Large intestine (tissue), 12 donors: ENCODE measurements at places on chromosomes 13 and 19.

DNA sequence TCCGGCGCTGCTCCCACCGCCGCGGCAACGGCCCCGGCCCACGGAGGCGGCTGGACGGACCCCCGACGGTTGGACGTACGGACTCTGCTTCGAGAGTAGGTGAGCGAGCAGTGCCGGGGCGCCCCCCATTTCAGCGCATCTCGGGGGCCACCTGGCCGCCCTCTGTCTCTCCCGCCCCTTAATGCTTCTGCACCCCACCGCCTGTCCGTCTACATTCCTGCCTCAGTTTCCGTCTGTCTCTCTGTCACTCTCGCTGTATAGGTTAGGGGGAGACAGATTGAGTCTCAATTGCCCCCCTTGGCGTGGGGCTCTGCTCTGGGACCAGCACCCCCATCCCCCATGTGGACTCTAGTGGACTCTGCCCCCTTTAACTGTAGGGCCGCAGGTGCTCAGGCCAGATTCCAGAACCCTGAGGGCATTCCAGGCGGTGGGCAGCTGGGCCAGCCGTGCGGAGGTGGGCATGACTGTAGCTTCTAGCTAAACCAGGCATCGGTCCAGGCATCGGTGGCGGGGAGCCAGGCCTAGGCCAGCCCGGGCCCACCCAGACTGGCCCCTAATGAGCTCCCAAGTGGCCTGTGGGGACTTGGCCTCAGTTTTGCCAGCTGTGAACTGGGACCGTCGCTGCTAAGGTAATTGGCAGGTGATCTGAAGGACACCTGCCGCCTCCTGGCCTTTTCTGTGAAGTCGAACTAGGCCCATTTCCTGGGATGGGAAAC is 373 bp downstream of the TNFAIP8L1 start:
- peak overlapping the region; percentile 63 for H3K27ac ChIP-seq
- peaks cover 35% of the 10 kb centered on the region for H3K4me1 ChIP-seq
- DNase-seq: no peak
- H3K27me3 ChIP-seq: peaks cover 14% of the 10 kb centered on the region
- no peaks in the 10 kb centered on the region for H3K36me3 ChIP-seq

GRCh38 chr13:85693889-85694511 is 105.2 kb downstream of the SLITRK6 start:
- H3K36me3 ChIP-seq: no peaks in the 10 kb centered on the region
- DNase-seq: no peak
- H3K27ac ChIP-seq: no peak overlapping the region
- H3K27me3 ChIP-seq: no peaks in the 10 kb centered on the region

DNA sequence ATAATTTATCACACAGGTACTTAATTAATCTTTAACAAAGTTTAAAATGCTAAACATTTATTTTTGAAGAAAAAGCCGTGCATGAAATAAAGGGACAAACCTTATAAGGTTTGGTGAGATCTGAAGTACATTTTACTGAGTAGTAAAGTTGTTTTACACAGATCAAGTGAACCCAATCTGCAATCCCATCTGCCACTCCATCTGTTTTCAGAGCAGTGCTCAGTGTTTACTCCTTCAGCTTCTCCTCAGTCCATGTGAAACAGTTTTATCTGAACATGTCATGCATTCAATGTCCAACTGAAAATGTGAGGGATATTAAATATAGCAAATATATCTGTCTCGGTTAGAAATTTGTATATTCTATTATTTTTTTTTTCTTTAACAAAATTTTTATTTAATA is 166.8 kb downstream of the MAB21L1 start:
- no peaks in the 10 kb centered on the region for H3K4me1 ChIP-seq
- H3K27me3 ChIP-seq: no peaks in the 10 kb centered on the region
- H3K27ac ChIP-seq: no peak overlapping the region
- DNase-seq: no peak
- no peaks in the 10 kb centered on the region for H3K36me3 ChIP-seq

DNA sequence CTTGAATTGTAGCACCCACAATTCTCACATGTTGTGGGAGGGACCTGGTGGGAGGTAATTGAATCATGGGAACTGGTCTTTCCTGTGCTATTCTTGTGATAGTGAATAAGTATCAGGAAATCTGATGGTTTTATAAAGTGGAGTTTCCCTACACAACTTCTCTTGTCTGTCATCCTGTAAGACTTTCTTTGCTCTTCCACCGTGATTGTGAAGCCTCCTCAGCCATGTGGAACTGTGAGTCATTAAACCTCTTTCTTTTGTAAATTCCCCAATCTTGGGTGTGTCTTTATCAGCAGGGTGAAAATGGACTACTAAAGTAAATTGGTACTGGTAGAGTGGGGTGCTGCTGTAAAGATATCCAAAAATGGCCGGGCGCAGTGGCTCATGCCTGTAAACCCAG is 215.6 kb downstream of the LIG4 start:
- no peak overlapping the region for H3K4me3 ChIP-seq
- H3K27ac ChIP-seq: no peak overlapping the region
- H3K36me3 ChIP-seq: no peaks in the 10 kb centered on the region
- DNase-seq: no peak
- H3K4me1 ChIP-seq: no peaks in the 10 kb centered on the region

DNA sequence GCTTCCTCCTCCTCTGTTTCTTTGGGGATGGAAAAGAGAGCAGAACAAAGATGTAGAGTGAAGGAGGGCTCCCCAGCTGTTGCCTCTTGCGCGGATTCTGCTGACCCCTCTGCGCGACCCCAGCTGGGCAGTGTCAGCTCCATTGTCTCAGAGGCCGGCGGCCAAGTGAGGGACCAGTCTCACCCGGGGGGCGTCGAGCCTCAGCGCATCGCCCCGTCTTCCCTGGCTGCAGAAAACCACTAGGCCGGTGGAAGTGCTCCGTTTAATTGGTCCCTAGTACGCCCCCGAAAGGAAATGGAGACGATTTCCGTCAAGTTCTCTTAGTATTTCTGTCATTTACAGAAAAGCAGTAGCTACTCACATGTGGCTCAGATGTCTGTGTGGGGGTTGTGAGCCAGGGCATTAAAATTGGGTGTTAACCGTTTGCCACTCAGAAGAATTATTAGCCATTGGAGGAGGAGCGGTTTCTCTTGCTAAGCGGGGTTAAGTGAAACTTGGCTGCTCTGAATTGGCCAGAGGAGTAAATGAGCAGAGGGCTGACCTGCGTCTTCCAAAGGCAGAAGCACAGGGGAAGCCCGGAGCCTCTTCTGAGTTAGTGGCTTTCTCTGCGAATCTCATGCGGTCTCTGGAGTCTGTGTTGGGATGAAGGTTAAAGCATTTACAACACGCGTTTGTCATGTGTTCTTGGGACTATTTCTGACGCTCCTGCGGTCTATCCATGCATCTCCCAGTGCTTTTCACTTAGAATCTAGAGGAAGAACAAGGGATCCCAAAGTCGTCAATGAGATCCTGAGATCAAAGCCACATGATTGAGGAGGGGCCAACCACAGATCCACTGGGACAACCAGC is 132.8 kb upstream of the MYO16 start:
- H3K27ac ChIP-seq: no peak overlapping the region
- no peaks in the 10 kb centered on the region for H3K4me1 ChIP-seq
- H3K4me3 ChIP-seq: peak overlapping the region; percentile 14
- no peak for DNase-seq
- H3K36me3 ChIP-seq: no peaks in the 10 kb centered on the region

DNA sequence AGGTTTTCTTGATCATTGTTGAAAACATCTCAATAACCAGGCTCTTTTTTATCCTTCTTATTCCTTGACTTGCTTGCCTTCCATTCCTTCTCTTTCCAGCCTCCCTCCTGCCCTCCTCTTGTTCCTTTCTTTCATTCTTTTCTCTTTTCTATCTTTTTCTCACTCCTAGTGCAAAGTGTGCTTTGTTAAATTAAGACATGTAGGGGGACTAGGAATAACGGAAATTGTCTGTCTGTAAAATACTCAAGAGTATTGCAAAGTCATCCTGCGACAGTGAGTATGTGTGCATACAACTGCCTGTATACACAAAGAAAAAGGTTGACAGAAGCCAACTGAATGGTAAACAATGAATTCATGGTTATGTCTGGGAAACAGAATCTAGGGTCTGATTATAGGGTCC is 70.1 kb downstream of the LRRC63 start:
- no peaks in the 10 kb centered on the region for H3K4me1 ChIP-seq
- H3K4me3 ChIP-seq: no peak overlapping the region
- H3K27ac ChIP-seq: no peak overlapping the region

DNA sequence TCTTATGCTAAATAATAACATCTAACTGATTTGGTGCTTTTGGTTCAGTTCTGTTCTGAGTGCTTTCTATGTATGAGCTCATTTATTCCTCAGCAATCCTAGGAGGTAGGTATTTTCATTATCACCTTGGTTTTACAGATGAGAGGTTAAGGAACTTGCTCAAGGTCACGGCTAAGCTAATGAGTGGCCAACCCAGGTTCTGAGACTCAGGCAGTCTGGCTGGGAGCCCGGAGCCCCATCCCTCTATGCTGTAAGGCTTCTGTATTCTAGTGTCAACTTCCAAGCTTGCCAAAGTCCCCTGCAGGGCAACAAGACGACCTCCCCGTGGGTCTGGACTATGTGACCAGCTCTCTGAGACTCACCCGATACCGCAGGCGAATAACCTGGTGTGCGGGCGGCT is 60.5 kb downstream of the PARP4 start:
- H3K36me3 ChIP-seq: peaks cover 70% of the 10 kb centered on the region
- no peak overlapping the region for H3K4me3 ChIP-seq
- DNase-seq: no peak
- H3K4me1 ChIP-seq: no peaks in the 10 kb centered on the region

- H3K4me3 ChIP-seq: no peak overlapping the region
- H3K36me3 ChIP-seq: no peaks in the 10 kb centered on the region
- no peaks in the 10 kb centered on the region for H3K4me1 ChIP-seq
- H3K27ac ChIP-seq: no peak overlapping the region
These were observed 255.9 kb downstream of the TBC1D4 start for GRCh38 chr13:75226092-75226491.

GRCh38 chr13:103012646-103013045 is 53.6 kb downstream of the SLC10A2 start:
- H3K27me3 ChIP-seq: no peaks in the 10 kb centered on the region
- no peak for DNase-seq
- no peak overlapping the region for H3K4me3 ChIP-seq
- H3K4me1 ChIP-seq: no peaks in the 10 kb centered on the region
- H3K36me3 ChIP-seq: no peaks in the 10 kb centered on the region
- no peak overlapping the region for H3K27ac ChIP-seq

- H3K27me3 ChIP-seq: peaks cover 38% of the 10 kb centered on the region
- H3K4me1 ChIP-seq: peaks cover 13% of the 10 kb centered on the region
- H3K4me3 ChIP-seq: peak overlapping the region; percentile 46
- H3K27ac ChIP-seq: peak overlapping the region; percentile 11
- no peaks in the 10 kb centered on the region for H3K36me3 ChIP-seq
These were observed 4.0 kb downstream of the RTN2 start for GRCh38 chr19:45492627-45493470.

DNA sequence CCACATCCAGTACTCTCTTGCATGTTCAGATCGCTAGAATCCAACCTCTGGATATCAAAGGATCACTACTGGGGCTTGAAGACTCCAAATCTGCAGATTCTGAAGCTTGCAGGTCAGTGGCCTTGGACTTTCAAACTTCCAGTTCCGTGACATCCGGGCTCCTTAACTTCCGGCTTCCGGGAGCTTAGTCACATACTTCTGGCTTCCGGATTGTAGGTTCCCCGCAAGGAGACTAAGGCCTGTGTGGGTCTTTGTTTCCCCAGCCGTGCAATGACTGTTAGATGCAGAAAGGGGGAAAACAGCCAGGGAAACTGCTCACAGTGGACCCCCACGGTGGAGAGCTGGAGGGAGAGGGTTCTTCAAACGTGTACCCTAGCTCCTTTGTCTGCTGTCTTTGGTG is 41.4 kb downstream of the ZNF333 start:
- no peak for DNase-seq
- no peak overlapping the region for H3K27ac ChIP-seq
- no peaks in the 10 kb centered on the region for H3K4me1 ChIP-seq
- H3K4me3 ChIP-seq: no peak overlapping the region
- H3K36me3 ChIP-seq: no peaks in the 10 kb centered on the region
- no peaks in the 10 kb centered on the region for H3K27me3 ChIP-seq

GRCh38 chr19:27793128-27793643 is 1419.8 kb downstream of the UQCRFS1 start:
- peaks cover 6% of the 10 kb centered on the region for H3K36me3 ChIP-seq
- H3K27me3 ChIP-seq: no peaks in the 10 kb centered on the region
- no peaks in the 10 kb centered on the region for H3K4me1 ChIP-seq
- H3K4me3 ChIP-seq: peak overlapping the region; percentile 73
- peak overlapping the region; percentile 82 for H3K27ac ChIP-seq

DNA sequence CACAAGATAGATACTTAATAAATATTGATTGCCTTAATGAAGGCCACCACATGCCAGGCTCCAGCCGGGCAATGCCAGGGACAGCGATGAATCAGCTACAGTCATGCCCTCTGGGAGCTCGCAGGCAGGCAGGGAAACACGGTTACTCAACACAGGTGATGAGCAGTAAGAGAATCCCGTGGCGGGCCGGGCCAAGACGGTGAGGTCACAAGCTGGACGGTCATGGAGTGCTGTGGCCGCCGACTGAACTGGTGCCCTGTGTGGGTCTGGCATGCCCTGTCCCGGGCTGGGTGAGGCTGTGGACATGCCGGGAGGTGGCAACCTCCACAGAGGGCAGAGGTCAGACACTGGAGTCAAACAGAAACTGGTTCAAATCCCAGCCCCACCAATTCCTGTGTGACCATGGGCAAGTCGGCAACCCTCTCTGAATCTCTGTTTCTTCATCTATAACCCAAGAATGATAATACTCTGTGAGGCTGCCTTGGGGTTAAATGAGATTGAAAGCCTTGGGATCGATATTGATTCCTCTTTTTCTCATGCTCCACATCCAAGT is 13.2 kb upstream of the PAK4 start:
- H3K27me3 ChIP-seq: no peaks in the 10 kb centered on the region
- no peak overlapping the region for H3K27ac ChIP-seq
- H3K36me3 ChIP-seq: no peaks in the 10 kb centered on the region
- peaks cover 7% of the 10 kb centered on the region for H3K4me1 ChIP-seq
- H3K4me3 ChIP-seq: no peak overlapping the region

- H3K27me3 ChIP-seq: no peaks in the 10 kb centered on the region
- H3K27ac ChIP-seq: no peak overlapping the region
- no peak overlapping the region for H3K4me3 ChIP-seq
- DNase-seq: no peak
- H3K4me1 ChIP-seq: peaks cover 4% of the 10 kb centered on the region
- H3K36me3 ChIP-seq: peaks cover 7% of the 10 kb centered on the region
These were observed 1.4 kb downstream of the ZNF699 start for GRCh38 chr19:9308091-9308770.

- H3K4me3 ChIP-seq: no peak overlapping the region
- H3K27ac ChIP-seq: no peak overlapping the region
- H3K27me3 ChIP-seq: no peaks in the 10 kb centered on the region
- no peaks in the 10 kb centered on the region for H3K4me1 ChIP-seq
- no peak for DNase-seq
These were observed 939.2 kb upstream of the ATXN8OS start for GRCh38 chr13:69168436-69168835.

DNA sequence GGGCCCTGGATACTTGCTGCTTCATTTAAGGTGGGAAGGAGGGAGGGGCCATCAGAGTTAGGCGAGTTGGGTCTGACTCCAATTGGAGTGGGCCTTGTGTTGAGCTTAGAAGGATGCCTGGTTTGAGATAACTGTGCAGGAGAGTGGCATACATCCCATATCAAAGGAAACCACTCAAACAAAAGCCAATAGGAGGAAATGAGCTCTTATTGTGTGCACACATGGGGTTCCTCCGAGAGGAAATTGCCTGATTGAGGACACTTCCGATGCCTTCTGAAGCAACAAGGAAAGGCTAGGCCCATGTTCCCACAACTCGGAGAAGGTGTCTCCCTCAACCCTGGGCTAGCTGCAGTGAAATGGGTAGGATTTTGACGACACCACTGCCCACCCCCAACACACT is 19.6 kb downstream of the MBNL2 start:
- no peak for DNase-seq
- H3K36me3 ChIP-seq: no peaks in the 10 kb centered on the region
- peak overlapping the region; percentile 62 for H3K27ac ChIP-seq
